Omental fat pad (tissue), 4 donors: ENCODE measurements at places on chromosomes 3 and 15. TPM values are rescaled to one million over a fixed set of nuclear protein-coding genes. Genes with fewer than 3 reads are reported as not detected.

GRCh38 chr15:90062023-90062442 lies 40.2 kb downstream of the IDH2 start:
- no peak for DNase-seq

GRCh38 chr3:48575366-48575765 lies 11.8 kb upstream of the UCN2 start:
- DNase-seq: no peak

GRCh38 chr3:39448506-39449233 lies 18.8 kb upstream of the MOBP start:
- DNase-seq: no peak

DNA sequence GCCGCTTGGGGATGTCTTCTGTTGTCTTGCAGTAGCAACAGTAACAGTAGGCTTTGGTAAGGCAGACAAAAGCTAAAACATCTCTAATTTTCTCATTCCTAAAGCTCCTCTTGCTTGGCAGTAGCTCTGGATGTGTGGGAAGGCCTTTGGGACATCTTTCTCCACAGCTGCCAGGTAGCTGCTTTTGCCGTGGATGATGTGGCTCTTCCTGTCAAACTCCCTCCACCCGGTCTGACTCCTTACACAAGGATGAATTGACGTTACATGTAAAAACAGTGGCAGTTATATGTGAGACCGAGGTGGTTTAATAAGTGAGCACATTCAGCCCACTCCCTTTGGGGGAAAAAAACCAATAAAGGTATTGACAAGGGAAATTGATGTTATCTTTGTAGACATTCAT lies 309.1 kb downstream of the TUSC7 start:
- no peak for DNase-seq

DNA sequence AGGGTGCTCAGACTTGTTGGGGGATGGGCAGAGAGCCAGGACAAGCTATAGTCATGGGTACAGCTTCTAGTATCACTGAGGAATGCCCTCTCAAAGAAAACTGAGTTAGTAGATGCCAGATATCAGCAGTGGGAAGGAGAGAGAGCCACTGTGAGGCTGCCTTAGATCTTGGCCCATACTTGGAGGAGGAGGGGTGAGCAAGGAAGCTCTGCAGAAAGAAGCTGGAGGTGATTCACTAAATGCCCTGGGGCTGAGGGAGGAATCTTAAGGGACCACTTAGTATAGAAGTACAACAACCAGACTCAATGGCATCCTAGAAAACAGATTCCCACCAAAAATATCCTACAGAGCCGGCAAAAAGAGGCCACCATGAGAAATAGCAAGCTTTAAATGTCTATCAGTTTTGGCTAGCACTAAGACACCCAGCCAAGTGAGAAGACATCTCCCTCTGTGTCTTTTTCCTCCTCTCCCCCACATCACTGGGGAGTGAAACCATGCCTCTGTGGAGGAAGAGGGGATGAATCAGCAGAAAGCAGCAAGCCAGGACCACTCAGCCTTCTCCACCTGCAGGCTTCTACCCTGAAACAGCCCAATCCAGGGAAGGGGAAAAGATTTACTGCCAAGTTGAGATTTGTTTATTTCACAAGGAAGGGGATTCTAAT lies 282.5 kb upstream of the STT3B start:
- no peak for DNase-seq

Gene SPATA16
- total RNA-seq: not detected
